Hepatic stellate cell (primary cell): ENCODE measurements at places on chromosomes 16 and 17.

DNA sequence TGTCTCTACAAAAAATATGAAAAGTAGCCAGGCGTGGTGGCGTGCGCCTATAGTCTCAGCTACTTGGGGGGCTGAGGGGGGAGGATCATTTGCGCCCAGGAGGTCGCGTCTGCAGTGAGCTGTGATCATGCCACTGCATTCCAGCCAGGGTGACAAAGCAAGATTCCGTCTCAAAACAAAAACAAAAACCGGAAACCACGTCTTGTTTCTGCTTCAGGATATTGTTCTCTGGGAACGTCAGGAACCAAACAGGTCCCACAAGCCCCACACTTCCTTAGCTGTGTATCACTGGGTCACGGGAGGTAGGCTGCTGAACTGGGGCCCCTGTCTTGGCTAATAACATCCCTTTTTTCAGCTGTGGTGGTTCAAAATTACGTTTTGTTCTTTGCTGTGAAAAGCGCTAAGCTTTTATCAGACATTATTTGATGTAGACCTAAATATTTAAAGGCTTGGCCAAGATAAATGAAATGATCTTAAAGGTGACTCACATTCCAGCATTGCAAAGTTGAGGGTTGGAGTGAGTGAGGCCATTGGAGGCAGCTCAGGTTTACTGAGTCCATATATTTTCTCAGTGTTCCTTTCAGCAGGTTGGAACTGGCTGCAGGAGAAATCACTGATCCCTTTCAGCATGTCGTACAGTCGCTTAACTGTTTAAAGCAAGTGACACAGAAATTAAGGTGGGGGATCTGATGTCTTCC is 16.4 kb upstream of the SEC14L1 start:
- DNase-seq, result no peak

DNA sequence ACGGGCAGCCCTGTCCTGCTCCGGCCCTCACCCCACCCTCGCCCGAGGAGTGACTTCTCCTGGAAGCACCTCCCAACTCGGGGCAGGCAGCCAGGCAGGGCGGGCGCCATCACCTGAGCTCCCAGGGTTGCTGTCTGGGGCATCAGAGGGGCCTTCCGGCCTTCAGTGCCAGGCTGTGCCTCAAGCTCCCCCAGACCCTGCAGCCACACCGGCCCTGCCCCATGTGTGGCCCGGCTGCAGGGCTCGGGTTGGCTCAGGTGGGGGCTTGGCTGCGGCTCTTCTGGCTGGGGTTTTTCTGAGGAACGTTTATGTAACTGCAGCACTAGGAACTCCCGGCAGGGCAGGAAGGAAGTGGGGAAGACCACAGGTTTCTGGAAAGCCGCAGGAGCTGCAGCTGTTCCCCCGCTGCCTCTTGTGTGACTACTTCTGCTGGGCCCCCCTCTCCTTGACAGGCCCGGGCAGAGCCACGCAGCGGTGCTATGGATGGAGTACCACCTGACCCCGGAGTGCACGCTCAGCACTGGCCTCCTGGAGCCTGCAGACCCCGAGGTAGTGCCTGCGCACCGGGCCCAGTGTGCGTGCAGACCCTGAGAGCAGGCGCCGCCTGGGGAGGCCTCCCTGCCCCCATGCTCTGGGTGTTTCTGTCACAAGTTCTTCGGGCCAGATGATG is 45.6 kb downstream of the PRMT7 start:
- no peak for DNase-seq

DNA sequence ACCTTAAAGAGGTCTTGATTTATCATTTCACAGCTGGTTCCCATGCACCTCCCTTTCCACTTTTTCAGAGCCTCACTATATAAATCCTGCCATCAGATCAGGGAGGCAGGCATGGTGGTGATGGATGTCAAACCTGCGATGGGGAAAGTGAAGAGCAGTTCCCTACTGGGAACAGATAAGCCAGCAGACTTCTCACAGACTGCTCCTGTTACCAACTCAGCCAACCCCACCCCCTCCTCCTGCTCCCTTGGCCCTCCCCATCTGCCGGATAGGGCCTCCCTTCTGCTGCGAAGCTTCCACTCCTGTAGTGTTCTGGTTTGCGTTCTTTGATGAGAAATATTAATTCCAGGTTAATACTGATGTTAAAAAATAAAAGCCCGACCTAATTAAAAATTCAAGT is 232.1 kb downstream of the STX8 start:
- DNase-seq, result no peak

DNA sequence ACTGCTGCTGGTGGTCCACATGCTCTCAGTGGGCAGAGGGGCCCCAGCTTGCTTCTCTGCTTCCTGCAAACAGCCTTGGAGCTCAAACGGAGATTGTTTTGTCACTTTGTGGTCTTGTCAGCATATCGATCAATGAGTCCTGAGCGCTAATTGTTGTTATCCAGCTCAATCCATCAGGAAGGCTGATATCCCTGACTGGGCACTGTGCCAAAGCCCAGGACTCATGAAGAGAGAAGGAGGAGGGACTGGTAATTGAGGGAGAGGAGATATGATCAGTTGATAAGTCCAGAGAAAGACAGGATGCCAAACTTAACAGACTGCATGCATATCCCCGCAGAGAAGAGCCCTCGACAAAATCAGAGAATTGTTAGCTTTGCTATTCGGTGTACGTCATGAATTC is 58.6 kb upstream of the DNAH9 start:
- no peak for DNase-seq

- DNase-seq, result no peak
Measured at GRCh38 chr17:56870081-56870651, 36.2 kb downstream of the DGKE start.

DNA sequence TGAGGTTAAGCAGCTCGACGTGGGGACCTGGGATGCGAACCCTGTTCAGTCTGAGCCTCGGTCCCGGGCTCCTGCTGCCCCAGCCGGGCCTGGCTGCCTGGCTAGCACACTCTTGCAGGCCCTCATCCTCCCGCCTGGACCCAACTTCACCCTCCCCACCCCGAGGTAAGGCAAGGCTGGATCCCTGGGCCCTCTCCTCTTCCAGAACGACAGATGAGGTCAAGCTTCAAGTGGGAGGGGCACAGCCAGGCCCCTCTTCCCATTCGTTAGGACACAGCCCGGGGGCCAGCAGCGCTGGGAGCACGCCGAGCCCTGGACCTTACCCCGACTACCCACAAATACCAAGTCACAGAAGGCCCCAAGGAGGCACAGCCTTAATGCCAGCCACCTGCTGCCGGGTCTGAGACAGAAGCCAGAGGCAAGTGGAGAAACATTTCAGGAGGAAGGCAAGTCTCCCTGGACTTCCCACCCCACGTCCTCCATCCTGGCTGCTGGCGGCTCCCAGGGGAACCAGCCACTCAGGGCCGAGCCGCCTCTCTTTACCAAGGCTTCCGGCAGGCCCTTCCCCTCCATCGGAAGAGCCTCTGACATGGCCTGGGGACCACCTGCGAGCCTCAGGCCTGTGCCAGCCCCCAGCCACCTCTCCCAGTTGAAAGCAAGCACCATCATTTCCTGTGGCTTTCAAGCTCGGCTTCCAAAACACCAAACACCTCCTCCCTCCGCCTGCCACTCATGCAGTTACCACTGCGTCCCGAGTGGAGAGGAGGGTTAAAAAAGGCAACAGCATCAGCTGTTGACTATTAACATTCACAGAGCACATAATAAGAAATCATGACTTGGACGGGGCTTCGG is 59.9 kb downstream of the RPH3AL start:
- DNase-seq, result no peak

GRCh38 chr16:67675999-67676398 is 9.4 kb downstream of the C16orf86 start:
- DNase-seq, result no peak

GRCh38 chr17:4587803-4588202 is 3.5 kb downstream of the SMTNL2 start:
- no peak for DNase-seq

GRCh38 chr17:47802341-47803022 is 19.1 kb downstream of the OSBPL7 start:
- DNase-seq, result peak; percentile 59

DNA sequence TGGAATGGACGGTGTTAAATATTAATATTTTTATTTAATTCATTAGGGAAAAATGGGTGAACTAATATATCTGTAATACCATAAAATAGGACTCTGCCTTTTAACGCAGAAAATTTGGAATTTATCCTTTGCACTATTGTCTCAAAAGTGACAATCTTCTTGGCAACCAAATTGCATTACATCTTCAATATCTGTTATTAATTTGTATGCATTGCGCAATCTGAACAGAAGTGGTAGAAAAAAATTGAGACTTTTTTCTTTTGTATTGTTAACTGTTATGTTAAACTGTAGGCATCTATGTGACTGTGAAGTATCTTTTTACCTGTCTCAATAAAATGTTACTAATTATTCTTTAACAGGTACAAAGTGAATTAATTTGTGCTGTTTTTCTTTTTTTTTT is 55.6 kb downstream of the PPM1E start:
- DNase-seq, result no peak

GRCh38 chr16:86338403-86339115 is 171.8 kb upstream of the FOXF1 start:
- DNase-seq, result peak; percentile 33

DNA sequence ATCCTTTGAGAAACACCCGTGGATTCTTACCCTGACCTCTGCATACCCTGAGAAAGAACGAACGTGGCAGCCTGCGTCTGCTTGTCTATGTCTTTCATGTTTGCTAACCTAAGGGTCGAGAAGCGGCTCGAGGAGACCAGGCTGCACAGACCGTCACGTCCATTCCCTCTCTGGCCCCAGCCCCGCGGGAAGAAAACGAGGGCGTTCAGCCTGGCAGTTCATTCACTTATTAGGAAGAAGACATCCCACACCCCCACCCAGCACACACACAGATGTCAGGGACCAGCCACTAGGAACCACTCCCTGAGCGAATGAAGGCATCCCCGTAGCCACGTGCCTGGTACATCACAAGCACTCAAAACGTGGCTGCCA is 655 bp upstream of the MTHFSD start:
- no peak for DNase-seq

DNA sequence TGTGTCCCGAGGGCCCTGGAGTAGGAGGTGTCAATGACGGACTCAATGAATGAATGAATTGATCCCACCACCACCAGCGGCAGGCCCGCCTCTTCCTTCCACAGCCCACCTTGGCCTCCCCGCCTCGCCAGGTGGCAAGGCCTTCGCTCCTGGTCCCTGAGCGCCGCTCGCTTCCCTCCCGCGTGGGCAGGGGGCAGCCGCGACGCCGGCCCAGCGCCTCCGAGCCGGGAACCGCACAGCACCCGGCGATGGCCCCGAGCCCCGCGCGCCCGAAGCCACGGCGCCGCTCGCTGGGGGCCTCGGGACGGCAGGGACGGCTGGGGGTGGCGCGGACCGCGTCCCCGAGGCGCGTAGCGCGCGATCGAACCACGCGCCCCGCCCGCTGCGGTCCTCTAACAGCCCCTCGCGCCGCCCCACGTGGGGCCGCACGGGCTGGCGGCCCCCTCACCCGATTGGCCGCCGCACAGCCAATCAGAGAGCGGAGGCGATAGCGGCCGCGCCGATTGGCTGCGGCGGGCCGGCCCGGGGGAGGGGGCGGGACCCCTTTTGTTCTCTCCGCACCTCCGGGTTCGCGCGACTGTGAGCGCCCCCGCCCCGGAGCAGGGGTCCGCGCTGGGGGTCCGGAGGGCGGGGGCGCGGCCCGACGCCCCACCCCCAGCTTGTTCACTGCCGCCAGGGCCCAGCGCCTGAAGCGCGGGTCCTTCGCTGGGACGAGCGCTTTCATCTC is 31.4 kb downstream of the ACTG1 start:
- DNase-seq, result peak; percentile 95
